Choroid plexus epithelial cell (primary cell): ENCODE measurements at places on chromosomes 11 and 22.
A peak's percentile ranks its signal among the peaks of the same experiment; 100 is the strongest.

DNA sequence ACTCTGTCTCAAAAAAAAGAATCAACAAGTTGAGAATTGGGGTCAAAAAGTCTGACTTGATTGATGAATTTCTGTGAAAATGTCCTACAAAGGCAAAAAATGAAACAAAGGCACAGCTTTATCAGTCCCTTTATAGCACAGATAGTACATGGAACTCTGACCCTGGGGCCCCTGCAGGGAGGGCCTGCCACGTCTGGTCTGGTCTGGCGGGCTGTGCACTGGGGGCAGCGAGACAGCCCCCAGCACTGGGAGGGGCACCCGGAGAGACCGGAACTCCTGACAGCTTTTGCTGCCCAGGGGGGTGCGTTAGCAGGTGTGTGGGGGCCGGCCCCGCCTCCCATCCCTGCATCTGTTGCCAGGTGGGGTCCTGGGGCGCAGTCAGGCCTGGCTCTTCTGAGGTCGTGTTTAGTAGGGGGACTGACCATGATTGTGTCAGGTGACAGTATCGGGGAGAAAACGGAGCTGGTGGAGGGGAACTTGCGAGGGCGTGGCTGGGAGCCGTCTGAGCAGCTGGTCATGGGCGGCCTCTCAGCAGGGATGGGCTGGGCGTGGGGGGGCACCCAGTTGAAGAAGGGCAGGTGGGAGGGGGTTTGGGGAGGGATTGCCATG is 51.7 kb downstream of the GRAMD4 start:
- DNase-seq: no peak

DNA sequence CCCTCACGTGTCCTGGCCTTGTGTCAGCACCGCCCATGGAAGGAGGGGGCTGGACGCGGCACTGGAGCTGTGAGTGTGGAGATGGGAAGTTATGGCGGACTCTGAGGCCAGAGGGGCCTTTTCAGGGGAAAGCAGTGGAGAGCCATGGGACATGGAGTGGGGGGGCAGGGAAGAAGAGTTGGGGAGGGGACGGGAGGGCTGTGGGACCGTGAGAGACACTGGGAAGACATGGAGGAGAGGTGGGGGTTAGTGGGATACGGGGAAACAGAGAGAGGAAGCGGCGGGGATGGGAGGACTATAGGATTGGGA is 58.2 kb downstream of the FBXO7 start:
- DNase-seq: no peak

DNA sequence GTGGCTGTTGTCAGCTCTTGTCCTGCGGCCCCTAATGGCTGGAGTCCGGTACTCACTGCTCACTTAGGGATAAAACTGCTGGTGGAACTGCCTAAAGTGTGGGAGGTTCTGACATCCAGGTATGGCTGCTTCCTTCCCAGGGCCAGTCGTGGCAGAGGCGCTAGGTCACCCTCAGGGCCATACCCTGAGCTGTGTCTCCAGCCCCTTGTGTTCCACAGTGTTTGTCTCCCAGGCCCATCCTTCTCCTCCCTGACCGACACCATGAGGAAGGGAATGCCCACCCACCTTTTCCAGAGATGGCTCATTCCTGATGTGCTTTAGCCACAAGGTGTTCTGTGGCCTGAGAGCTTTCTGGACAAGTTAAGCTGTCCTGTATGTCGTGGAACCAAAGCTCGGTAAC is 12.4 kb upstream of the ACR start:
- no peak for DNase-seq

GRCh38 chr11:78526497-78527146 is 48.0 kb downstream of the NARS2 start:
- no peak for DNase-seq

GRCh38 chr22:31630331-31631329 is 31.4 kb downstream of the PISD start:
- peak; percentile 85 for DNase-seq

DNA sequence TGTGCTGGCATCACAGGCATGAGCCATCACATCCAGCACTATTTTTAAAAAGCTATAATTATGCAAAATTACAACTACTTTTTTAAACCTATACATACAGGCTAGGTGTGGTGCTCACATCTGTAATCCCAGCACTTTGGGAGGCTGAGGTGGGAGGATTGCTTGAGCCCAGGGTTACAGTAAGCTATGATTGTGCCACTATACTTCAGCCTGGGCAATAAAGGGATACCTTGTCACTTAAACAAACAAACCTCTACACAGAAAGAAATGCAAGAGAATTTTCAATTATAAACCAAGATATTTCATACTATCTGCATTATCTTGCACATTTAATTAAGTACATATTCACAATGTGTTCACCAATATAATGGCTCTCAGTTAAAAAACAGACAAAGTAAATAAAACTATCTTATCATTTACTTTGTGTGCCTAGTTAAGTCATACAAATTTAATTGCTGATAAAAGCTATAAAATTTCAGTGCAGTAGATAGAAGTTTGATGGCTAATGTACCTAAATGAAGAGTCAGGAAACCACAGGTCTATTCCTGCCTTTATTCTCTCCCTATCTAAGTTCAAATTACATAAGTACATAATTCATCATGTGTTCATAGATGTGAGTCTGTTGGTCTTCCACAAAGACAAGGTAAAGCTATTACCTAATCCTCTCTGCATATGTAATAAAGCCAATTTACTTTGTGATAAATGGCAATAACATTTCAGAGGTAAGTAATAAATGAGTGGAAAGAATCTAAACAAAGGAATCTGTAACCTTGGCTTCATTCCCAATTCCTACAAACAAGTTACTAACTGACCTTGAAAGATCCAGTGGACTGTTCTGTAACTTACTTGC is 9.0 kb upstream of the RDX start:
- peak; percentile 47 for DNase-seq

GRCh38 chr11:64337538-64338249 is 2.3 kb upstream of the CCDC88B start:
- DNase-seq: no peak

GRCh38 chr22:47034076-47034808 is 271.8 kb downstream of the TBC1D22A start:
- no peak for DNase-seq

DNA sequence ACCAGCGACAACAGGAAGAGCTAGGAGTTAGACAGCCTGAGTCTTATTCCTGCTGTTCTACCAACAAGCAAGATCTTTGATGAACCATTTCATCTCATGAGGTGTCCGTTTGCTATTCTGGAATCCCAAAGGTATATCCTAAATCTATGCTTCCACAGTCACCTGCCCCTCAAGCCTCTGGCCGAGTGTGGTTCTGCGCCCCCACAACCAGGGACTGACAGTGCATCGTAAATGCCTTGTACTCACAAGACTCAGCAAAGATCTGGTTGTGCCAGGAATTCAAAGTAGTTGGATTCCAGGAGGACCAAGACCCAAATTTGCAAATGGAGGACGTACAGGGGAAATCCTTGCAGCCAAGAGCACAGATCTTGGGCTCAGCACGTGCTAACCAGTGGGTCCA is 47.5 kb upstream of the JAM3 start:
- no peak for DNase-seq

DNA sequence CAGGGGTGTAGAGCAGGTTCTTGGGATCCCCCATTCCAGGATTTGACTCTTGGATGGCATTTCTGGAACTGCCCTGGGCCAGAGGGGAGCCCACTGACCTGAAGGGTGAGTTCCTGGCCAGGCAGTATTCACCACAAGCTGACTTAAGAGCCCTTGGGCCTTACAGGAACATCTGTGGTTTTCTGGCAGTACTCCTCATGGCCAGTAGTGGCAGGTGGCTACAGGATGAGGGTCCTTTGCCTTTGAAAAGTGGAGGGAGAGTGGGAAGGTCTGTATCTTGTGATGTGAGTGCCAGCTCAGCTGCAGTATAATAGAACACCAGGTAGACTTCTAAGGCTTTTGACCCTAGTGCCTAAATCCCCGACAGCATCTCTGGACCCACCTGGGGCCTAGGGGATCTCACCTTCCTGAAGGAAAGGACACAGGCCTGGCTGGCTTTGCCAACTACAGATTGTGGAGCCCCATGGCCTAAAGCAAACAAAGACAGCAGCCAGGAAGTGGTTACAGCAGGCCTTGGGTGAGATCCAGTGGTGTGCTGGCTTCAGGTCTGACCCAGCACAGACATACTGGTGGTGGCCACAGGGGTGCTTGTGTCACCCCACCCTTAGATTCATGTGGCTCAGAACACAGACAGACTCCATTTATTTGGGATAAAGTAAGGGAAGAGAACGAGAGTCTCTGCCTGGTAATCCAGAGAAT is 9.0 kb downstream of the OR51S1 start:
- no peak for DNase-seq

- DNase-seq: peak; percentile 60
Measured at GRCh38 chr11:110100476-110101240, 7.5 kb downstream of the ZC3H12C start.

GRCh38 chr11:57885298-57886050 is 123.9 kb downstream of the CTNND1 start:
- DNase-seq: peak; percentile 17

- no peak for DNase-seq
Measured at GRCh38 chr11:65529475-65530156, 4.7 kb downstream of the SCYL1 start.

GRCh38 chr11:117095284-117096161 is 2.7 kb downstream of the SIK3 start:
- peak; percentile 61 for DNase-seq

- no peak for DNase-seq
Measured at GRCh38 chr11:132751516-132752250, 780.6 kb downstream of the OPCML start.

GRCh38 chr11:121152764-121153163 is 51.7 kb downstream of the TECTA start:
- DNase-seq: no peak

- no peak for DNase-seq
Measured at GRCh38 chr22:33908171-33909074, 11.9 kb downstream of the LARGE1 start.

DNA sequence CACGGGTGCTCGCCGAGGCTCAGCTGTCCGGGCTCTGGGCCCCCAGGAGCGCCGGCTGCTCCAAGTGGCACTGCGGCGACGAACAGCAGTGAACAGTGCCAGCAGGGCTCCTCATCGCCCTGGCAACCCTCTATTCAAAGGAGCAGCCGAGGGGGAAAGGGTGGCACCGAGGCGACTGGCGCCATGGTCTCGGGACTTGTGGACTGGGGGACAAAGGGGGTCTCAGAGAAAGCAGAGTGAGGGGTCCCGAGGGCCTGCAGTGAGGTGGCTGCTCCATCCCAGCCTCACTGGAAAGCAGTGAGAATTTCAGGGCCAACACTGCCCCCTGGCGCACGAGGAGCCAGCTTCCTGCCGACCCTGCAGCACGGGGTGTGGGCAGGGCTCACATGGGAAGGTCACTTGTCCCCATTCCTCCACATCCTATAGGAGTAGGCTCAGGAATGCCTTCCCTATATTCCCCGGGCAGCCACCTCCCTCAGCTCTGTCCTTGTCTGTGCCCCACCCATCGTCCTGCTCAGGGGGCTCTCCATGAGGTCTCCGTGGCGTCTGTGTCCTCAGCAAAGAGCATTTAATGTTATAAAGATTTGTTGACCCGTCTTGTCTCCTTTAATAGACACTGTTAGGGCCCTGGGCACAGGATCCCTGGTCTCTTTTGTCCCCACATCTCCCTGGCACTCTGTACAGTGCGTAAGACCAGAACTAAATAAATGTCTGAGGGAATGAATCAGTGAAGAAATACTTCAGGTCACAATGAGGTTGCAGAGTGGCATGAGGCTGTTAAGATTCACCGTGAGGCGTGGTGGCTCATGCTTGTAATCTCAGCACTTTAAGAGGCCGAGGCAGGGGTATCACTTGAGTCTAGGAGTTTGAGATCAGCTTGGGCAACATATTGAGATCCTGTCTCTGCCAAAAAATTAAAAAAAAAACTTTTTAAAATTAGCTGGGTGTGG is 26.4 kb downstream of the LRFN4 start:
- peak; percentile 71 for DNase-seq

GRCh38 chr11:9146477-9146876 is 55.1 kb upstream of the SCUBE2 start:
- no peak for DNase-seq

DNA sequence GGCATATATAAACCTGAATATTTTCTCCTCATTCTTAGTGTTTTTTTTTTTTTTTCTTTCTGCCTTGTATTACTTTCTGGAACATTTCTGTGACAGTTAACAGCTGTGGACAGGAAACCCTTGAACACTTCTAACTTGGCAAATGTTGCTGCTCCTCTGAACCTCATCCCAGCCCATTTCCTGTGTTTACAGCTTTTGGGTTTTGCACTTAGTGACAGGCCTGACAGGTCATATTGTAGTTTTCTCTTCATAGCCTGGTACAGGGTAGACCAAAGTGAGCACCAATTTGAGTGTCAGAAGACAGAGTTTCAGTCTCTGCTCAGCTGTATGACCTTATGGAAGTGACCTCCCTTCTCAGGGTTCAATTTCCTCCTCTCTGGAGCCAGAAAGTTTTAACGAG is 91.6 kb downstream of the STIM1 start:
- DNase-seq: peak; percentile 84

GRCh38 chr11:116851626-116852025 is 14.2 kb upstream of the APOA1 start:
- no peak for DNase-seq

GRCh38 chr11:786235-787083 is 3.4 kb downstream of the CEND1 start:
- no peak for DNase-seq

- DNase-seq: no peak
Measured at GRCh38 chr22:17205432-17205831, 13.8 kb downstream of the ADA2 start.

DNA sequence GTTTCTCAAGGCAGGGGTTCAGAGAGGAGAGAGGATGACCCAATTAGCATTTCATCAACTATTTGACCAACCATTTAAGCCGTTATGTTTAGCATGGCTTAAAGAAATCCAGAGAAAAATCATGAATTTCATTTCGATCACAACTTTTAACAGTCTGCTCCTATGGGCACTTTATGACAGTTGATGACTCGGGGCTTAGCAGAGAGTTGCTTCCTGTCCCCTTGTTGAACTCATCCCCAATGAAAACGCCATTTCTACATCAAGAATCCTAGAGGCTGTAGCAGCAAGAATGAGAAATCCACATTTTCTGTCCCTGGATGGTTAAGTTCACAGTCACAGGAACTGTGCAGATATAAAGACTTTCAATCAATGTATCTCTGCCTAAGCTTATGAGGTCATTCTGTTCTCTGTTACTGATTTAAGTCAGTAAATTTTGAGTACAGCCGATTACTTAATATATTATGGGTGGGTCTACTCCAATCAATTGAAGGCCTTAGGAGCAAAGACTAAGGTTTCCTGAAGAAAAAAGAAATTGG is 81.1 kb downstream of the BDNF start:
- no peak for DNase-seq

DNA sequence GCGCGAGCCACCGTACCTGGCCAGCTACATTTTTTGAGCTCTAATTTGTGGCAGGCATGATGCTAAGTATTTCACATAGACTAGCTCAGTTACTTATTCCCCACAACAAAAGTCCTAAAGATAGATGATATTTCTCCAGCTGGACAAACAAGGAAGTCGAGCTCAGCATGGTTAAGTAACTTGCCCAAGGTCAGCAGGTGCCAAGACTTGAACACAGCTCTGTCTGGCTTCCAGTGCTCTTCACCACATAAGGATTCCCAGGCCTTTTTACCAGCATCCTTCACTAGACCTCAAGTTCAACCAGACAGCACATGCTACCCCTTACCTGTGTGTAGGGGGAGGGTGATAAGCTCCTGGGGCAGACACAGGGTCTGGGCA is 177.3 kb upstream of the NCAM1 start:
- no peak for DNase-seq
